Thoracic aorta (tissue), 2 donors: ENCODE measurements at places on chromosomes 3 and 15.

DNA sequence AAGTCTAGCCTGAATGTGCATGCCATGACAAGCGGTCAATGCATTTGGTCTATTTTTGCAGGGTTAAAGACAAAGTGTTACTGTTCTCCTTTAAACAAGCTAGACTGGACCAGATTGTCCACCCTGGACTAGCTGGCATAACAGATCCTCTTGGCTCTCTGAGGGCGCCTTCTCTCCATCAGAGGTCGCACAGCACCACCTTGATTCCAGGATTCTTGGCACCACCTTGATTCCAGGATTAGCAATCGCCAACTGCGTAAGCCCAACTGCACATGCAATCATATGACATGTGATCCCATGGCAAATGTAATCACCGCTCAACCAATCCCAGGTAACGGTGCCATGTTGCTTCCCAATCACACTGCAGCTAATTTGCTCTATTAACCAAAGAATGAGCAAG is 98.6 kb downstream of the OXNAD1 start:
- no peak for DNase-seq

DNA sequence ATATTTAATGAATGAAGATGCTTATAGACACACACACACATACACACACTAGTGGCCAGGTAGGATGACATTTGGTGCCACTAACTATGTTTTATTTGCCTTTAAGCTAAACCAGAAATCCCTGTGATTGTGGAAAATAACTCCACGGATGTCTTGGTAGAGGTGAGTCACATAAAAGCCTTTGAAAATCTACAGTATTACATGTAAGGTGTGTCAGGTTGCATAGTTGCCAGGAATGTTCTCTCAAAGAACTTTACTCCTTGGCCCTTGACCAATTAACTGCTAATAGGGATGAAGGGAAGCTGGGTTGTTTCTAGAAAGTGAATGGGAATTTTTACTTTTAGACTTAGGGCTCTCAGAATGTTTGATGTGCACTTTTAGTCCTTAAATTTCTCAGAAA is 9.9 kb downstream of the ZBED2 start:
- DNase-seq, result no peak

DNA sequence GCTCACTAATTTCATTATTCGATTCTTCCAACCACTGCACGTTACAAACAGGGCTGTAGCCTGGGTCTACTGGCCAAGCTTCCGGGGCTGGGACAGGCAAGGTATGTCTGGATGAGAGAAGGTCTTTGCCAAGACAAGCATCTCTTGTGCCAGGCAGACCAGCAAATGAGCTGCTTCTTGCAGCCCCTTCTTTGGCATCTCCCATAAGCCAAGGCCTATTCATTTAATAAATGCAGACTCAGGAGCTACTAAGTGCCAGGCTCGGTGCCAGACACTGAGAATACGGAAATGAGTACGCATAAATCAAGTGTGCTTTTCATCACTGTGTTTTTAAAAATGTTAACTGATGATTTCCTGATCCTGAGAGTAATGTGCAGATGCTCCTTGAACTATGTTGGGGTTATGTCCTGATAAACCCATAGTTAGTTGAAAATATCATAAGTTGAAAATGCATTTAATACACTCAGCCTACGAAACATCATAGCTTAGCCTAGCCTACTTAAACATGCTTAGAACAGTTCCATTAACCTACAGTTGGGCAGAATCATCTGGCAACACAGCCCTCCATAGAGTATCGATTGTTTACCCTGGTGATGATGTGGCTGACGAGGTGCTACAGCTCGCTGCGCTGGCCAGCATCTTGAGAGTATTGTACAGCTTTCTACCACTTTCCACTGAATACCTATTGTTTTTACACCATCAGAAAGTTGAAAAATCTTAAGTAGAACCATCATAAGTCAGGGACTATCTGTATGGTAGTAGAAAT is 135.0 kb upstream of the CTDSPL start:
- DNase-seq, result peak; percentile 28

GRCh38 chr3:25588441-25589103 is 76.1 kb downstream of the TOP2B start:
- DNase-seq, result no peak

DNA sequence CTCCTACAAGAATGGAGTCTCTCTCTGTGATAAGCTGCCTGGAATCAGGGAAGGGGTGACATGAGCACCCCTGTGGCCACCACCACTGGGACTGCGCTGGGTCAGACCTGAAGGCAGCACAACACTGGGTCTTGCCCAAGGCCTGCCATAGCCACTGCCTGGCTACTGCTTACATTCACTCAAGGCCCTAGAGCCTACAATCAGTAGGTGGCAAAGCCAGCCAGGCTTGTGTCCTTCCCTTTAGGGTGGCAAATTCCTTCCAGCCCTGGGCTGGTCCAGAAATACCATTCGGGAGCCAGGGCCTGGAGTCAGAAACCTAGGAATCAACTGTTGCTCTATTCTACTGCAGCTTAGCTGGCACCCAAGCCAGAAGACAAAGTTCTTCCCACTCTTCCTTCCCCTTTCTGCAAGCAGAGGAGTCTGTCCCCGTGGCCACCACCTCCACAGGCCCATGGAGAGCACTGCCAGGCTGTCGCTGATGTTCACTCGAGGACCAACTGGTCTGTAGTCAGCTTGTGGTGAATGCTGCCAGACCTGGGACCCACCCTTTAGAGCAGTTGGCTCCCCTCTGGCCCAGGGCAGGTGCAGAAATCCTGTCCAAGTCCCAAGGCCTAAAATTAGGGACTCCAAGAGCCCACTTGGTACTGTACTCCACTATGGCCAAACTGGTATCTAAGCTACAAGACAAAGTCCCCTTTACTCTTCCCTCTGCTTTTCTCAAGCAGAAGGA is 307.4 kb downstream of the THSD4 start:
- no peak for DNase-seq
